Stimulated activated naive CD4-positive, alpha-beta T cell (primary cell): ENCODE measurements at places on chromosomes 5 and 9.

DNA sequence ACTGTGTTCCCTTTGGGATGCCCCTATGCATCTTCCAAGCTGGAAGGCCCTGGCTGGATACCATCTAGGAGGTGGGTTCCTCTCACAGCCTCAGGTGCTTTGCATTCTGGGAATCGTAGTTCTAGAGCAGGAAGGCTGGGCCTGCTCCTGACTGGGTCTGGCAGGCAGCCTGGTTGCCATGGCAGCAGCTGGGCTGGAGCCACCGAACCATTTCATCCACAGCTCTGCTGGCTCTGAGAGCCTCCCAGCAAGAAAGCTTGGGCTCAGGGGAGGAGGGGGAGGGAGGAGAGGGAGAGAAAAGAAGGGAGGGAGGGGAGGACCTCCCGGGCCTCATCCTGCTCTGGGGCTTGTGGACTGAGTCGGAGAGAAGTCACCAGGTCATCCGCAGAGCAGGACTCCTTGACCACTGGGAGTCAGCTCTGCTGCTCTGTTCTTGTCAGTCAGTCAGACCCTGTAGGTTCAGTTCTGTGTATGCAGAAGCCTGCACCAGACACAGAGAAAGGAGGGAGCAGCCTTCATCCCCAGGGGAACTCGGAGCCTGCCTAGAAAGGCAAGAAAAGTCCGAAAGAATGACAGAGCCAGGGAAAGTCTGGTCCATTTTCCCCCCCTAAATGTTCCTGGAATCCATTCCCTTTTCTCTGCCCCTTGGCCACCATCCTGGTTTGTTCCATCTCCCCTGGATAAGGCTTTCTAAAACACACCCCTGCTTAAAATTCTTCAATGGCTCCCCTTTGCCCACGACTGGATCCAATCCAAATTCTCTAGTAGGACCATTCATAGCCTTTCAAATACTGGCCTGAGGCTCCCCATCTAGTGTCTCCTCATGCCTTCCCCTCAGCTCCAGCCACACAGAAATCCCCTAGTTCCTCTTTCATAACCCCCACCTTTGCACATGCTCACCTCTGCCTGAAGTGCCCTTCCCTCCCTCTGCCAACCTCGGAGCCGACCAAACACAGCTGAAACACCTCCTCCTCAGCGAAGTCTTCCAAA lies 65.4 kb upstream of the ARAP3 start:
- DNase-seq = no peak

DNA sequence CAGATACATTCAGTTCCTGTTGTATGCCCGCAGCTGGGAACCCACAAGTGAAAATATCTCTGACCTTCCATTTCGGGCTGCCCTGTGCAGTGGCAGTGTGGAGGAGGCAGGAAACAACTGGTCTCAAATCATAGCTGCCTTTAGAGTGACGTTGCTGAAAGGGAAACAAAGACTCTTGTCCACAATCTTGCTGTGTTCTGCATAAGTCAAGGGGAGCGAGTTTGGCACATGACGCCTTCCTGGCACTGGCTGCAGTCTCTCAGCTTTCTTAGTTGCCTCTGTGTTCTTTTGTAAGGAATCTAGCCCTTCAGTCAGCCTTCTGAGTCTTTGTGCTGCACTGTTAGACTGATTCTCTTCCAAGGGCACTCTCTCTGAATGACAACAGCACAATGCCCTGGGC lies 24.0 kb downstream of the ADAMTS16 start:
- DNase-seq = no peak

GRCh38 chr9:130337784-130338380 lies 72.3 kb downstream of the HMCN2 start:
- no peak for DNase-seq

DNA sequence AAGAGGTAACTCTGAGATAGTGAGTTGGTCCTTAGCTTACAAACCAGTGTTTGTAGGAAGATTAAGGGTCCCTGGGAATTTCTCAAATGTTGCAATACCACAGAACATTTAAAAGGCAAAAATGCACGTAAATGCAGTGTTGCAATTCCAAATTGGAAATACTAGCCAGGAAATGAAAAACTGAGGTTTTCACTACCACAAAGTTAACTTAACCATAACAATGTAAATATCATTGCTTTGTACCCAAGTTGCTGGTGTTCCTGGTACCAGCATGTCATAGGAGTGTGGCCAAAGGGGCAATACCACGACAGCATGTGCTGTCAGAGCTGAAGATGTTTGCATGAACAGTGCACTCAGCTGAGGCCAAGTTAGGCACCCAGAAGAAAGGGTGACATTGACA lies 382.9 kb downstream of the GLIS3 start:
- no peak for DNase-seq

- no peak for DNase-seq
Measured at GRCh38 chr9:13587571-13587970, 308.1 kb upstream of the MPDZ start.

DNA sequence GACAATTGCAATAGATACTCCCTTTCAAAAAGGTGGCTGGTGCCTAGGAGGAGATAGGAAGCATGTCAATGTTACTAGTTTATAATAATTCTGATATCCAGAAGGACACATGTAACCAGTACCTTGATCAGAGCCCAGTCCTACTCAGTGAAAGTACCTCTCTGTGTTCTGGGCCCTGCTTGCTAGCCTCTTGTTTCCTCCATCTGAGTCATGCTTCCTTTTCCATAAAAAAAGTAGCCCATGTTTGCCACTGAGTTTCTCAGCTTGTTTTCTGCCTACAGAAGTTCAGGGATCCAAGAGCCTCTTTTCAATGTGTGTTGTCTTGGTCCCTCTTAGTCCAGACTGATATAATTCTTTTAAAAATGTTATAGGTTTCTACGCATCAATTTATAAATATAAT lies 149.0 kb downstream of the SSBP2 start:
- no peak for DNase-seq

DNA sequence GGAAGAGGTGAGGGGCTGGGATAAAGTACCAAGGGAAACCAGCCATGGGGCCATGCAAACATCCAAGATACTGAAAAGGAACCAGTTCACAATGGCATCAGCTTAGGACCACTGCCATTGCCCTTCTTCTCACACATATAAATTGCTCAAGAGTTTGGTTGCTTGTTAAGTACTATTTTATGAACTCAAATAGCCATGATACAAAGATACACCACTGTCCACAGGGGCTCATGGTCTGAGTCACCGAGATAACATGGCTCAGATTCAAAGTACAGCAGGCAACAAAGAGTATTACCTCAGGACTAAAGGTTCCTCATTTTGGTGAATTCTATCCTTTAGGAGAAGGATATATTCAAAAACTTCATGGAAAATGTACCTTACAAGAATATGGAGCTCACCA lies 55.6 kb downstream of the FANCC start:
- no peak for DNase-seq

- no peak for DNase-seq
Measured at GRCh38 chr9:21974343-21974721, 19.9 kb downstream of the CDKN2A start.

DNA sequence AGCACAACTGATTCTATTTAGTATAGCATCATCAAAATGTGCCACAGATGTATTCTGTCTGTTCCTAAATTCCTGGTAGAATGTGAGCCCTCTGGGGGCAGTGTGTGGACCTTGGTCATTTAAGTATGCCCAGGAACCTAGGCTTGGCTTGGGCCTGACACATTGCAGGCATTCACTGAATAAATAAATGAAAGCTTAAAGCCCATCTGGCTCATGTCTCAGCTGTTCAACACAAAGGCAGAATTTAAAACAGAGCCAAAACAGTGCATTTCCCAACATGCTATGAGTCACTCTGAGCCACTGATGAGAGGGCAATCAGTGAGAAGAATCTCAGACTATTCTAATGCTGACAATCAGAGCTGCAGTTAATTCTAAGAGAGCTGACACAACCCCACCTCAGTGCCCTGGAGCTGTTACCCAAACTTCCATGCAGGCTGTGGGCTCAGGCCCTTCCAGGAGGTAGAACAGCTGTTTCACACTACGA lies 8.1 kb downstream of the FAM193B start:
- DNase-seq = no peak

DNA sequence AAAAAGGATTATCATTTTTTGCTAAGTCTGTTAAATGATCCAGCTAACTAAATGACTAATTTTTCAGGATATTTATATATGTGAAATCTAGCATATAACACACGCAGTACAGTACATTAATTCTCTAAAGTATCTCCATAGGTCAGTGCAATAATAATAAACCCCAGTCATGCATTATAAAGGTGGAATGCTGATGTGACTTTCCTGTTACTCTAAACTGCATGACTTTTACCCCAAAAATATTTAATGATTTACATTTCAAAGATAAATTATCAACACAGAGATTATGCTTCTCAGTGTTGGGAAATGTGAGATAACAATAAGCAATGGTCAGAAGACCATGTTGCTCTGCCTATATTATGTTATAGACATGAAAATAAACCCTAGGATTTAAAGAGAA lies 34.1 kb upstream of the PAM start:
- no peak for DNase-seq

DNA sequence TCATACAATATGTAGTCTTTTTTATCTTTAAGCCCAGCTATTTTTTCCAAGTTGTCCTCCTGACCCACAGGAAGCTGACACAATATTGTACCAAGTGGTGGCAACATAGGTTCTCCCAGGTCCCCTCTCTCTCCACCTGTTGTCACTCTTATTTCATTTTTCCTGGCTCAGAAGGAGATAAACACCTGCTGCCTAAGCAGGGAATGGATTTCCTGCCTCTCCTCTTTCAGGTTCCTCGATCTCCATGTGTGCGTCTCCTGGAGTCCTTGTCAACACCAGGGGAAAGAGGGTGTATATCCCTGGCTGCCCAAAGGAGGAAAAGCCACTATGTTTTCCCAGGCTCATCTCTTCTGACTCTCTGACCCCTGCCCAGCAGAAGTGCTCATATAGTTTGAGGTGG lies 81.8 kb upstream of the KLF9 start:
- no peak for DNase-seq

DNA sequence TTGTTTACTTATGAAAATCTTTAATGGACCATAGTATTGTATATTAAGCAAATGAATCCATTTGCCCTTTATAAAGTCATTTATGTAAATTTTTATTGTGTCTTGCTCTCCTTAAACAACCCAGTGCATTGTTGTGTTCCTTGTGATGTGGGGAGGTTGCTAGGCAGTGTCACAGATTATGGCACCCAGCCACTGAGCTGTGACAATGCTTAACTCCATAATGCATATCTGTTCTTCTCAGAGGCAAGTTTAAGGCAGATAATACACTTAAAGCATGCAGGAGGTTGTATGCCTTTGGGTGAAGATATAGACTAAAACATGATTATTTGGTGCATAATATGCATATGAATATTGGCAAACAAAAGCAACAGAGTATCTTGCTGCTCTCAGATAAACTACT lies 269.6 kb upstream of the RIOK2 start:
- DNase-seq = no peak

- DNase-seq = peak; percentile 13
Measured at GRCh38 chr9:114958021-114958843, 27.8 kb upstream of the TNFSF8 start.

- no peak for DNase-seq
Measured at GRCh38 chr9:5896863-5897262, 6.2 kb downstream of the MLANA start.

- no peak for DNase-seq
Measured at GRCh38 chr5:53962306-53962705, 348.1 kb downstream of the ARL15 start.

GRCh38 chr9:117864385-117865057 lies 160.3 kb downstream of the TLR4 start:
- no peak for DNase-seq

DNA sequence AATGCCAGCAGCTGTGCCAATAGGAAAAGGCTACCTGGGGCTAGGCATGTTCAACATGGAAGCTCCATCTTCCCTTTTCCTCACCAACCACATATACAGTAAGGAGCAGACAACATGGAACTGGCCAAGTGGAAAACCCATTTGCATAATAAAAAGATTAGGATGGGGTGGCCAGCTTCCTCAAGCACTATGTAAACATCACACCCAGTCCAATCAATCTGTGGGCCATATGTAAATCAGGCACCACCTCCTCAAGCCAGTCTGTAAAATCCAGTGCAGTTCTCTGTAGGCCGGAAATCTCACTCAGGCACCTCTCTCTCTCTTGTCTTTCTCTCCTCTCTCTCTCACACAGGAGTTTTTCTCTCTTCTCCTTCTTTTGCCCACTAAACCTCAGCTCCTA lies 360.2 kb upstream of the GRIA1 start:
- DNase-seq = no peak

DNA sequence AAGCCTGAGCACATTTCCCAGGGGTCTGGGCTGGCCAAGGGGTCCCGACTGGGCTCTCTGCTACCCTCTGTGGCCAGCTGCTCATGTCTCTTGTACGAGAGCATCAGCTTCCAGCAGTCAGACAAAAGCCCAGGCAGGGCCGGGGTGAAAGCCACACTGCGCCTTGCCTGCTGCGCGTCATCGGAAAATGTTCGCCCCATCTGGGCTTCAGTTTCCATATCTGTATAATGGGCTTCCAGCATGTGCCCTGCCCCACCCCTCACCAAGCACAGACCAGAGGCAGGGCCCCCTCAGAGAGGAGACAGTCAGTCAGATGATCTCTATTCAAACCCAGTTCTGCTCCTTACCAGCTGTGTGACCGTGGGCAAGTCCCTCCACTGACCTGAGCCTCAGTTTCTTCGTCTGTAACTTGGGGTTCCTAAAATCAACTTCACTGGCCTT lies 8.0 kb upstream of the GRHPR start:
- no peak for DNase-seq

- no peak for DNase-seq
Measured at GRCh38 chr9:93830012-93830596, 125.1 kb downstream of the BARX1 start.

DNA sequence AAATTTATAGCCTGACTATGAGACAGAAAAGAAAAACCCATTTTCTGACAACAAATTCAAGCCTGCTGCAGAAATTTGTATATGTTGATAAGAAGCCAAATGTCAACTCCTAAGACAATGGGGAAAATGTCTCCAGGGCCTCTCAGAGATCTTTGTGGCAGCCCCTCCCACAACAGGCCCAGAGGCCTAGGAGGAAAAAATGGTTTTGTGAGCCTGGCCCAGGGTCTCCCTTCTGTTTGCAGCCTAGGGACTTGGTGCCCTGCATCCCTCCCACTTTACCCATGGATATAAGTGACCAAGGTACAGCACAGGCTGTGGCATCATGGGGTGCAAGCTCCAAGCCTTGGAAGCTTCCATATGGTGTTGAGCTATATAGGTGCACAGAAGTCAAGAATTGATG lies 740.2 kb downstream of the SEMA5A start:
- DNase-seq = no peak

GRCh38 chr9:118148990-118149389 lies 444.8 kb downstream of the TLR4 start:
- no peak for DNase-seq

DNA sequence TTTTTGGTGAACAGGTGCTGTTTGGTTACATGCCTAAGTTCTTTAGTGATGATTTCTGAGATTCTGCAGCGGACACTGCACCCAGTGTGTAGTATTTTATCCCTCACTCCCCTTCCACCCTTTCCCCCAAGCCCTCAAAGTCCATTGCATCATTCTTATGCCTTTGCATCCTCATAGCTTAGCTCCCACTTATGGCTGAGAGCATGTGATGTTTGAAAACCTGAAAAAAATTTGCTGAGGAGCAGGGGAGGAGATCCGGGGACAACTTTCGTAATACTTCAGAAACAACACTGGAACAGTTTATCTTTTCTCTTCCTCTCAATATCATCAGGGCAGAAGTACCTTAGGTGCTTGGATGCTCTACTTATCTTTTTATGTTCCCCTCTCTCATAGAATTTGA lies 226.4 kb downstream of the ADAMTS6 start:
- no peak for DNase-seq

GRCh38 chr9:36074870-36075532 lies 38.3 kb downstream of the RECK start:
- DNase-seq = no peak

GRCh38 chr5:177089127-177089526 lies 2.4 kb downstream of the FGFR4 start:
- DNase-seq = no peak
